Thoracic aorta (tissue), 2 donors: ENCODE measurements at places on chromosomes 3 and 15.
A peak's percentile ranks its signal among the peaks of the same experiment; 100 is the strongest.

DNA sequence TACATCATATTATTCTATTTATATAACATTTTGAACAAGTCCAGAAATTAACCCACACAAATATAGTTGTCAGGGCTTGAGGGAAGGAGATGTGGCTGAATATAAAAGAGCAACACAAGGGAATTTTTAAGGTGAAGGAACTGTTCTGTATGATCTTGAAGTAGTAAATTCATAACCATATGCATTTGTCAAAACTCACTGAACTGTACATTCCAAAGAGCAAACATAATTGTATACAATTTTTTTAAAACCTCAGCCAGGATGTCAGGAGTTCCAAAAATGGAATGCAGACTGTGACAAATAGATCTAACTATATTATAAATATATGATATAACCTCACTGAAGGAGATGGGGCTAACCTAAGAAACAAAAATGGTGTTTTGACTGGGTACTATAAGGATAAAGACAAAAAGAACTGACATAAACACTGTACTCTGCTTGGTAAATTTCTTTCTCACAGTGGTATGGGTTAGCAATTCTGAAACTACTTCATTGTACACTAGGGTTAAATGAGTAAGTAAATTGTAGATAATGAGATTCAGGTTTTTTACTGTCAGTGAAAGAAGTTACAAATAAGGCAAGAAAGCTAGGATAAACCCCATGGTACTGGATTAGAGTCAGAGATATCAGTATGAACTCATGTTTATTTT lies 14.4 kb downstream of the GOLGB1 start:
- DNase-seq = no peak

- no peak for DNase-seq
These were observed 18.3 kb upstream of the MYH15 start for GRCh38 chr3:108528459-108529252.

DNA sequence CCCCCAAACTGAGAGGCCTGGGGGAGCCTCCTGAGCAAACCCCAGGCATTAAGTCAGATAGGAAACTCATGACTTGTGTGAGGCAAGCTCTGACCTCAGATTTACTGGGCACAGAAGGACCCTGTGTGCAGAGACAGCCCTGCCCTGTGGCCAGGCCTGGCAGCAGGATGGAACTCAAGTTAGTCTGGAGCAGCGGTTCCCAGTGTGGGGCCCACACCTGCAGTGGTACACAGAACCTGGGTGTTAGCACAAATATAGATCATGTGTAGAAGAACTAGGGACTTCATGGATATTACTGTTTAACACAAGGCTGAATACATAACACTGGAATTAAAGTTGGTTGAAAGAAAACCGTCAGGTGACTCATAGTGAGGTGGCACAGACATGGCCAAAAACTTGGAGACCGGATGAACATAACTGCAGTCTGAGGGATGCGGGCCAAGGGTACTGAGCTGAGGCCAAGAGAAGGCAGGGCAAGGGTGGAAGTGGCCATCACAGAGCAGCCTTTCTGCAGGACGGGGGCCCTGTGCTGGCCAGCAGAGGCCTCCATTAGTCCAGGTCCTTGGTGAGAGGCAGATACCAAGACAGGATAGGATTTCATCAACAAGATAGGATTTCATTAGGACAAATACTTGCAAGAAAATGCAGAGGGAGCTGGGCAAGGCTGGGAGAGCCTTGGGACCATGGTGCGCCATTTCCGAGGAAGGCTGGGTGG lies 40.9 kb downstream of the IRAK2 start:
- peak; percentile 88 for DNase-seq

DNA sequence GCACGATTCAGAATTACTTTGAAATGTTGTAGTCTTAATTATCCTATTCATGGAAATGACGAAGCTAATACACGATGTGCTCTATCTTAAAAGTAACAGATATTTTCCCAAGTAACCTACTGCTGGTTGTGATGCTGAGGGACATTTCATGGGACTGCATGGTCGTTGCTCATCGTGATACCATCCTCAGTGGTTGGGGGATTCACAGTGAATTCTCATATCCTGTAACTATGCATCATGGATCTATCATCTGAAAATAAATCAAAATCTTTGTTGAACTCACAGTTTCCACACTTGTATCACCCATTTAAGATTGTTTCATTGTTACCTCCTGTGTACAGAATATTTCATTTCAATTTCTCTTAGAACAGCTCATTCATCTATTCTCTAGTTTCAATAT lies 84.7 kb downstream of the OPA1 start:
- no peak for DNase-seq

- no peak for DNase-seq
These were observed 53.3 kb upstream of the TBC1D5 start for GRCh38 chr3:17795711-17796110.
